T-helper 17 cell (primary cell): ENCODE measurements at places on chromosomes 6 and 20. TPM values are rescaled to one million over a fixed set of nuclear protein-coding genes. Genes with fewer than 3 reads are reported as not detected.

The TAF8 gene
- total RNA-seq: 28.7 TPM

The TXNDC5 gene
- total RNA-seq: 19.8 TPM

The MEP1A gene
- total RNA-seq: not detected

The BPIFB2 gene
- not detected for total RNA-seq

The VPS52 gene
- 66.5 TPM for total RNA-seq

The ADGRF1 gene
- total RNA-seq: not detected

The CAGE1 gene
- total RNA-seq: 0.60 TPM

The LRRC73 gene
- total RNA-seq: 0.37 TPM

The PRRT1 gene
- total RNA-seq: 0.50 TPM

GRCh38 chr6:16783509-16783908, 22.2 kb upstream of the ATXN1 start:
- H3K4me1 ChIP-seq: no peaks in the 10 kb centered on the region
- peaks cover 21% of the 10 kb centered on the region for H3K27me3 ChIP-seq
- no peak overlapping the region for H3K27ac ChIP-seq
- H3K4me3 ChIP-seq: no peak overlapping the region
- no peak for DNase-seq

- H3K36me3 ChIP-seq: no peaks in the 10 kb centered on the region
- no peak for DNase-seq
- H3K27me3 ChIP-seq: no peaks in the 10 kb centered on the region
- peak overlapping the region; percentile 94 for H3K4me3 ChIP-seq
These were observed 11.6 kb upstream of the ELOVL5 start for GRCh38 chr6:53360093-53360912.

GRCh38 chr6:1970151-1970561, 275.2 kb downstream of the GMDS start:
- no peaks in the 10 kb centered on the region for H3K27me3 ChIP-seq
- H3K4me1 ChIP-seq: peaks cover 10% of the 10 kb centered on the region
- H3K27ac ChIP-seq: no peak overlapping the region
- DNase-seq: no peak

DNA sequence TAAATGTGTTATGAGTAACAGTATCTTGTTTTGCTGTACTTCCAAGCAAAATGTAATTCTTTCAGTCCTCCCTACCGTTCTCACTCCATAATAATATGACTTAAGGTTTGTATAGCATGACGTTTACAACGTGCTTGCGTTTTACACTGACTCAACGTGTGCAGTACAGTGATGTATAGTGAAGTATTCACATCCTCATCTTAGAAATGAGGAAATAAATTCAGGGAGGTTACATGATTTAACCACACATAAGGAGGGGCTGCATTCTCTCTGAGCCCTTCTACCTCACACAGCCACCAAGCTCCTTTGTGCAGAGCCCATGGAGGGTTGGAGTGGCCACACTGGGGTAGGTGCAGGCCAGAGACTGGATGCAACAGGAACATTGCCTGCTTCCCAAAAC, 164.5 kb downstream of the MTHFD1L start:
- peaks cover 4% of the 10 kb centered on the region for H3K36me3 ChIP-seq
- H3K4me1 ChIP-seq: peaks cover 3% of the 10 kb centered on the region
- no peak overlapping the region for H3K4me3 ChIP-seq
- no peak overlapping the region for H3K27ac ChIP-seq
- DNase-seq: no peak
- H3K27me3 ChIP-seq: no peaks in the 10 kb centered on the region

DNA sequence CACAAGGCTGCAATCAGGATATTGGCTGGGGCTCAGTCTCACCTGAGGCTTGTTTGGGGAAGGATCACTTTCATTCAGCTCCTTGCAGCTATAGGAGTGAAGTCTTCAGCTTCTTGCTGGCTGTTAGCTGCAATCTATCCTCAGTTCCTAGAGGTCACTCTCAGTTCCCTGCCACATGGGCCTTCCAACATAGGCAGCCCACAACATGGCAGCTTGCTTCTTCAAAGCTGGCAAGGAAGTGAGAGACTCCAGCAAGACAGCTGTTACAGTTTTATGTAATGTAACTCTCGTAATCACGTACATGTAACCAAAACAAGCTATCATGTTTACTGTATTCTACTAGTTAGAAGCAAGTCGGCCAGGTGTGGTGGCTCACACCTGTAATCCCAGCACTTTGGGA, 226.9 kb downstream of the CDC5L start:
- peaks cover 2% of the 10 kb centered on the region for H3K36me3 ChIP-seq
- H3K27ac ChIP-seq: no peak overlapping the region
- H3K4me3 ChIP-seq: no peak overlapping the region
- no peaks in the 10 kb centered on the region for H3K4me1 ChIP-seq
- no peak for DNase-seq

GRCh38 chr20:63602321-63602720, 24.6 kb downstream of the GMEB2 start:
- DNase-seq: no peak
- H3K4me3 ChIP-seq: no peak overlapping the region
- peaks cover 8% of the 10 kb centered on the region for H3K36me3 ChIP-seq
- peaks cover 7% of the 10 kb centered on the region for H3K4me1 ChIP-seq

DNA sequence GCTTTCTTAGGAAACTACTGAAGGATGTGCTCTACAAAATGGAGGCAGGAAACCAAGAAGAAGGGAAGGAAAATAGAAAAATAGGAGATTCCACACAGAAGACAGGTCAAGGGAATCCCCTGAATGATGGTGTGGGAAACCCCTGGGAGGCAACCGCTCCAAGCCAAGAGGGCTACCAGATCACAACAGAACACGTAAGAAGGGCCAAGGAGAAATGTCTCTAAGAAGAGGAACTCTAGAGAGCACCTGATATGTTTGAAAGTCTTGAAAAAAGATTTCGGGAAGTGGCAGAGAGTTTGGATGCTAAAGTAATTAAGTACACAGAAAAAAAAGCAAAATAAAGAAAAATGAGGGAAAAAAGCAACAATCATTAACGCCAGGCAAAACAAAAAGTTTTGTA, 7.1 kb downstream of the KIF13A start:
- peaks cover 12% of the 10 kb centered on the region for H3K4me1 ChIP-seq
- no peaks in the 10 kb centered on the region for H3K36me3 ChIP-seq
- H3K27me3 ChIP-seq: peaks cover 44% of the 10 kb centered on the region

GRCh38 chr6:119210596-119210995, 132.1 kb upstream of the FAM184A start:
- DNase-seq: no peak
- H3K4me3 ChIP-seq: no peak overlapping the region
- H3K4me1 ChIP-seq: peaks cover 15% of the 10 kb centered on the region

GRCh38 chr20:13632431-13632830, 6.3 kb downstream of the TASP1 start:
- no peak overlapping the region for H3K4me3 ChIP-seq
- peaks cover 8% of the 10 kb centered on the region for H3K36me3 ChIP-seq
- H3K27me3 ChIP-seq: no peaks in the 10 kb centered on the region
- H3K4me1 ChIP-seq: peaks cover 7% of the 10 kb centered on the region
